ENCODE measurements at places on chromosomes 2 and 18. TPM values are rescaled to one million over a fixed set of nuclear protein-coding genes. Genes with fewer than 3 reads are reported as not detected.

MATN3 gene
- not detected for total RNA-seq

GRCh38 chr2:30770816-30771576 is 36.2 kb downstream of the CAPN13 start:
- H3K4me1 ChIP-seq = peaks cover 1% of the 10 kb centered on the region
- DNase-seq = no peak
- H3K4me3 ChIP-seq = no peak overlapping the region

DNA sequence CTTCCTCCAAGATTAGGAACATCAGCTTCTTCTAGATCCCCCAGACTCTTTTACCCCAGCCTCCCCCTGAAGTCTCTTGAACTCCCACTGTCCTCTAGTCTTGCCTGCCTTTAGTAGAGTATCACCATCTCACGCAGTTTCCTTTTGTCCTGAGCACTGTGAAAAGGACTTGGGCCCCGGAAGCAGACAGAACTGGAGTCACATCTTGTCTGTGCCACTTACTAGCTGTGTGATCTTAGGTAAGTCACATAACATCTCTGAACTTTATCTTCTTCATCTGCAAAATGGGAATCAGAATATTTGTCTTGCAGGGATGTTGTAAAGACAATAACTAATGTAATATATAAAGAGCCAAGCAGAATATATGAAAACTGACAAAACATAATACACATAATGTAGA is 8.4 kb upstream of the TRABD2A start:
- H3K36me3 ChIP-seq = no peaks in the 10 kb centered on the region
- H3K4me3 ChIP-seq = peak overlapping the region; percentile 68
- H3K27ac ChIP-seq = peak overlapping the region; percentile 92

- H3K36me3 ChIP-seq = no peaks in the 10 kb centered on the region
- H3K4me3 ChIP-seq = no peak overlapping the region
- peaks cover 6% of the 10 kb centered on the region for H3K27me3 ChIP-seq
Observed at GRCh38 chr2:204472375-204472774, 72.9 kb upstream of the PARD3B start.

- peak overlapping the region; percentile 22 for H3K27ac ChIP-seq
- H3K4me3 ChIP-seq = no peak overlapping the region
- peaks cover 9% of the 10 kb centered on the region for H3K36me3 ChIP-seq
- H3K27me3 ChIP-seq = no peaks in the 10 kb centered on the region
- peaks cover 30% of the 10 kb centered on the region for H3K4me1 ChIP-seq
Observed at GRCh38 chr2:161217597-161218185, 57.5 kb downstream of the TANK start.

DNA sequence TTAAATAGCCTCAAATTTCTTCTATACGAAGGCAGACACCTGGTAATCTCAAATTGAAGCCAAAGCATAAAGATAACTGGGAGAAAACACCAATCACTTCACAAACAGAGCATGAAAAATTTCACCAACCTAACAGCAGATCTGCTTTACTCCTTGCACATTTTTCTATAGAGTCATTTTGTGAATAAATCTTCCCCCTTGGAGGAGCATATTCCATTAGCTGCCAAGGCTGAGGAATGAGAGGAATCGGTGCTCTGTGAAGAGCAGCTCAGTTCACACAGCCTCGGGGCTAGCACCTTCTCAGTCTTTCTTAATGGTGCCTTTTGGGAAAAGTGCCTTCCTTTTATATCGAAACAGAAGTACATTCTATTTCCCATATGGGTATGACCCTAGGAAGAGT is 1313.7 kb upstream of the NRXN1 start:
- DNase-seq = no peak
- H3K27me3 ChIP-seq = no peaks in the 10 kb centered on the region
- no peaks in the 10 kb centered on the region for H3K36me3 ChIP-seq

DNA sequence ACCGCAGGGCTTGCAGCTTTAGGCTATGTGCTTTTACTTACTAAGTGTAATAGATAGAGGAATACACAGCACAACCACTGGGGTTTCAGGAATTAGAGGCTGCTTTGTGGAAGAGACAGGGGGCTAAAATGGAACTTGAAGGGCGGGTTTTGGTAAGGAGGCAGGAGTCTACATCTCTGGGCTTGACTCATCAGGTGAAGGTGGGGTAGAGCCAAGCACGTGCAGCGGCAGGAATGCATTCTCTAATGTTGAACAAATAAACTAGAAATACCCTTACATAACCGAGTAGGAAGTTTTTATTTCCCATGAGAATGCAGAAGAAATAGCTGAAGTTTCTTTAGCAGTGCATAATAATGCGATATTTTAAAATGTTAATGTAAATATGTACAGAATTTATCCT is 673.8 kb upstream of the SALL3 start:
- no peaks in the 10 kb centered on the region for H3K4me1 ChIP-seq
- no peak for DNase-seq
- no peak overlapping the region for H3K4me3 ChIP-seq
- no peak overlapping the region for H3K27ac ChIP-seq
- no peaks in the 10 kb centered on the region for H3K36me3 ChIP-seq

ANKAR gene
- 3.5 TPM for total RNA-seq

CCDC148 gene
- not detected for total RNA-seq

- H3K27ac ChIP-seq = no peak overlapping the region
- no peak for DNase-seq
- H3K36me3 ChIP-seq = no peaks in the 10 kb centered on the region
- H3K4me3 ChIP-seq = no peak overlapping the region
- peaks cover 19% of the 10 kb centered on the region for H3K4me1 ChIP-seq
Observed at GRCh38 chr2:173982918-173983317, 17.7 kb upstream of the SP3 start.

DNA sequence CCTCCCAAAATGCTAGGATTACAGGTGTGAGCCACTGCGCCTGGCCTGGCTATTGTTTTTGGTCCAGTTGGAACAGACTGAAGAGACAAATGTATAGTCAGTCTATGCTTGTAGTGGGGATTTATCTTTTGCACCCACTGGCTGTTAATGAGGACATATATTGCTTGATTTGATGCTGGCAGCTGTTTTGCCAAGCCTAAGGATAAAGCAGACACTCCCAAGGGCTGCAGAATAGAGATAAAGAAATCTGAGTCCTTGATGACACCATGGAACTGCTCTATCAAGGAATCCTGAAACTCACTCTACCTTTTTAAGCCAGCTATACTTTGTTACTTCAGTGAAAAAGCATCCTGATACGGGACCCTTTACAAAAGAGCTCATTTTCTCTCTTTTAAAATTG is 43.1 kb upstream of the ENOSF1 start:
- H3K4me1 ChIP-seq = peaks cover 3% of the 10 kb centered on the region
- no peaks in the 10 kb centered on the region for H3K27me3 ChIP-seq
- peaks cover 20% of the 10 kb centered on the region for H3K36me3 ChIP-seq
- H3K4me3 ChIP-seq = no peak overlapping the region

GRCh38 chr18:29644276-29644675 is 1398.3 kb downstream of the DSC3 start:
- DNase-seq = no peak
- H3K4me1 ChIP-seq = no peaks in the 10 kb centered on the region
- no peaks in the 10 kb centered on the region for H3K27me3 ChIP-seq

DNA sequence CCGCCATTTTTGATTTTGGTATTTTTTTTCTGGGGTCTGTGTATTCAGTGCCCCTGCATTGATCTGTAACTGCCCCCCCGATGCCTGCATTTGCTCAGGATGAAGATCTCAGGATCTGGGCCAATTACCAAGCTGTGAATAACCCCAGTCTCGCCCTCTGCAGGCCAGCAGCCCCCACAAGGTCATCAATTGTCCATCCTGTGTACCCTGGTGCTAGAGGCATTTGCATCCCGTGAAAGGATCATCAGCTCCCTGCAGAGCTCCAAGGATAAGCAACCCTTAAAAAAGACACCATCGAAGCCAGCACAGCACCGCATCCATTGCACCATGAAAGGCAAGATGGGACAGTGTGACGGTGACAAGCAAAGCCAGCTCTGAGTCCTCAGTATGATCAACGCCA is 154.1 kb upstream of the KLHL29 start:
- no peaks in the 10 kb centered on the region for H3K4me1 ChIP-seq
- H3K36me3 ChIP-seq = no peaks in the 10 kb centered on the region
- no peak overlapping the region for H3K27ac ChIP-seq
- peaks cover 1% of the 10 kb centered on the region for H3K27me3 ChIP-seq

- no peak for DNase-seq
- no peaks in the 10 kb centered on the region for H3K36me3 ChIP-seq
- H3K27ac ChIP-seq = no peak overlapping the region
Observed at GRCh38 chr2:195782156-195782555, 125.1 kb downstream of the SLC39A10 start.

DNA sequence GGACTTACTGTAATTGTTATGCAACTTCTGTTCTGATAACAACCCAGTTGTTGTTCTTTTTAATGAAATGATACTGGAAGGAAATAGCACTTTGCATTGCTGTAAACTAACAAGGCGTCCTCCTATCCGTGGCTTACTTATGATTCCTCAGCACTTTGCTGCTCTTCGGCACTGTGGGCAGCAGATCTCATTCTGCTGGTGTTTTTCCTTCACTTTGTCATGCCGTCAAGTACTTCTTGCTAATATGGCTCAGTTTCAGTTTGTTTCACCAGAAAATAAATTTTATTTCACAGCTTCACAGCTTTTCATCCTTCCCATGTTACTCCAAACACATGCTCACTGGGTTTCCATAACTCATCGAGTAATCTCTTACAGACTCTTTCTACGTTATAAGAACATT is 289.3 kb downstream of the MEIS1 start:
- no peaks in the 10 kb centered on the region for H3K4me1 ChIP-seq
- no peak overlapping the region for H3K27ac ChIP-seq
- no peak for DNase-seq
- no peak overlapping the region for H3K4me3 ChIP-seq
- H3K36me3 ChIP-seq = no peaks in the 10 kb centered on the region

DNA sequence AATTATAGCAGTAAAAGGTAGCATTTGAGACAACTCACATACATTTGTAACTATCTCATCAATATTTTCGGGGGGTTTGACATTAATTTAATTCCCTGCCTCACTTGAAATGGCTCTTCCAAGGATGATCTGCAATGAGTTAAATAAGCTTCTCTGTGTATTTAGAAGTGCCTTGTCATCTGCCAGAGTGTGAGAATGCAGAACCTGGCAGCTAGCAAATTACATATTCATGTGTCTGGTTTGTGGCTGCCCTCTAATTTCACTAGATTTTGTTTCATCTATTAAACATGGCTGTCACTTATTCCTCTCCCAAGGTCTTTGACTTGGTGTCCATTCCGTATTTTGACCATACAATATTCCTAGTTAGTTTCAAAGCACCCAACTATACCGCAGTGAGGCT is 158.3 kb upstream of the CAVIN2 start:
- no peak overlapping the region for H3K27ac ChIP-seq
- no peaks in the 10 kb centered on the region for H3K36me3 ChIP-seq
- no peaks in the 10 kb centered on the region for H3K4me1 ChIP-seq

DNA sequence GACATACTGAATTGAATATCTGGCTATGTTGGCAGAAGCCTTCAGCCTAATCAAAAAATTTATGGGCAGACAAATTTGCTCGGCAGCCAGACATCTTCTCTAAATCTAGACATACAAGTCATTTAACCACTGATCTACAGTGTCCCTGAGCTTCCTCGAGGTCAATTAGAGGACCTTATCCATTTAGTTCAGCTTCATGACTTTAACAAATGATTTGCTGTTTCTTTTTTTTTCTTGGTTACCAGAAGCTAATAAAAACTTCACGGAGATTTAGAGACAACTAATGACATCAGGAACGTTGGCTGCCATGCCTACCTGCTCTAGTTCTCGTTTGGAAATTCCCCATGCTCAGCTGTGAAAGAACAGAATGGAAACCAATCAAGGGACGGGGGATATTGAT is 223.8 kb downstream of the BCL2 start:
- no peak overlapping the region for H3K4me3 ChIP-seq
- H3K27me3 ChIP-seq = no peaks in the 10 kb centered on the region
- no peaks in the 10 kb centered on the region for H3K36me3 ChIP-seq

GRCh38 chr2:127049927-127050802 is 56.8 kb downstream of the BIN1 start:
- peak; percentile 72 for DNase-seq
- H3K4me1 ChIP-seq = peaks cover 2% of the 10 kb centered on the region
- H3K27ac ChIP-seq = peak overlapping the region; percentile 66
- H3K27me3 ChIP-seq = no peaks in the 10 kb centered on the region

TTC32 gene
- 24.2 TPM for total RNA-seq

FSHR gene
- total RNA-seq = not detected

UGT1A3 gene
- total RNA-seq = not detected

GRCh38 chr18:63819786-63820185 is 44.6 kb downstream of the SERPINB7 start:
- no peaks in the 10 kb centered on the region for H3K4me1 ChIP-seq
- H3K36me3 ChIP-seq = no peaks in the 10 kb centered on the region
- H3K27ac ChIP-seq = no peak overlapping the region
- H3K4me3 ChIP-seq = no peak overlapping the region
- H3K27me3 ChIP-seq = peaks cover 13% of the 10 kb centered on the region

SLC23A3 gene
- 1.6 TPM for total RNA-seq

CXCR2 gene
- total RNA-seq = 0.22 TPM

DNA sequence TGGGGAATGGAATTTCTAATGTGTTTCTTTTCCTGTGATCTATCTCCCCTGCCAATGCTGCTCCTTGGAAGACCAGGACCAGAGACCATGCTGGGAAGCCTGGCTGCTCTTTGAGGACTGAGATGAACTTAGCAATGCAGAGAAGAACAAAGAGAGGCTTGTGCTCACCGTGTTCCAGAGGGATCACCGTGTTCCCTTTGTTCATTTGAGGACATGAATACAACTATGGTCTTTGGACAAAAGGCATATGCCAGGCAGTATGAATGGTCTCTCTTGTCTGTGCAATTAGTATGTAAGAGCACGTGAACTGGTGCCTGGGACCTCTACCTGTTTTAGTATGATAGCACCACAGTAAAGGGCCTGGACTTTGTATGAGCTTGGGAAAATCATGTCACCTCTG is 139.9 kb downstream of the TDRD15 start:
- H3K36me3 ChIP-seq = no peaks in the 10 kb centered on the region
- H3K4me1 ChIP-seq = no peaks in the 10 kb centered on the region
- H3K27ac ChIP-seq = no peak overlapping the region
- no peak for DNase-seq
- no peak overlapping the region for H3K4me3 ChIP-seq

MALT1 gene
- 67.5 TPM for total RNA-seq

RGPD4 gene
- total RNA-seq = 0.07 TPM

- no peak overlapping the region for H3K4me3 ChIP-seq
- DNase-seq = no peak
- H3K27ac ChIP-seq = no peak overlapping the region
- no peaks in the 10 kb centered on the region for H3K4me1 ChIP-seq
- no peaks in the 10 kb centered on the region for H3K27me3 ChIP-seq
Observed at GRCh38 chr2:29336341-29337241, 221.4 kb downstream of the CLIP4 start.

DNA sequence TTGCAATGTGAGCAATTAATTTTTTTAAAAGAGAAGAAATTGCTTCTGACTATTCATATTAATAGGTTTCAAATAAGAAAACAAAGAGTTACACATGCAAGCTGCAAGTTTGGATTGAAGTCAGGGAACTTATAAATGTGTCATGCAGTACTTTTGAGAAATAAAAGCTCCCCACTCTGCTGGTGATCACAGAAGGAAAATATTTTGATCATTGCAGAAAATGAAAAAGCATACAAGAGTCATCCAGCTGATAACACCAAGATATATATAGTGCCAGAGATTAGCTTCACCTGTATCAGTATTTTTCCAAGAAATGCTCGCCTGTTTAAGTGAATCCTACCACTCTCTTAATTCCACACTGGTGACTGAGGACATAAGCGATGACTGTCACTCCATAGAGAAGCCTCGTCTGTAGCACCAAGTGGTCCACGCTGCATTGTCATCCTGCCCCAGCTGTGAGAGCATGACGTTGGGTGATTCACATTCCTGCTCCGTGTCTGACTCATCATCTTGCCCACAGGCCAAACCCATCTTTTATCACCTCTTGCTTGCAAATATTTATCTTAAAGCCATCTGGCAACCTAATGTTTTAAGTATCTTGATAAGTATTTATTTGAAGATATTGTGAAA is 178.0 kb downstream of the ASXL3 start:
- H3K4me3 ChIP-seq = no peak overlapping the region
- no peaks in the 10 kb centered on the region for H3K27me3 ChIP-seq
- H3K4me1 ChIP-seq = no peaks in the 10 kb centered on the region
- no peaks in the 10 kb centered on the region for H3K36me3 ChIP-seq
- no peak for DNase-seq

All from activated CD8-positive, alpha-beta T cell treated with anti-CD3 and anti-CD28 coated beads for 36 hours (primary cell).